ENCODE measurements at places on chromosomes 13 and 19.

DNA sequence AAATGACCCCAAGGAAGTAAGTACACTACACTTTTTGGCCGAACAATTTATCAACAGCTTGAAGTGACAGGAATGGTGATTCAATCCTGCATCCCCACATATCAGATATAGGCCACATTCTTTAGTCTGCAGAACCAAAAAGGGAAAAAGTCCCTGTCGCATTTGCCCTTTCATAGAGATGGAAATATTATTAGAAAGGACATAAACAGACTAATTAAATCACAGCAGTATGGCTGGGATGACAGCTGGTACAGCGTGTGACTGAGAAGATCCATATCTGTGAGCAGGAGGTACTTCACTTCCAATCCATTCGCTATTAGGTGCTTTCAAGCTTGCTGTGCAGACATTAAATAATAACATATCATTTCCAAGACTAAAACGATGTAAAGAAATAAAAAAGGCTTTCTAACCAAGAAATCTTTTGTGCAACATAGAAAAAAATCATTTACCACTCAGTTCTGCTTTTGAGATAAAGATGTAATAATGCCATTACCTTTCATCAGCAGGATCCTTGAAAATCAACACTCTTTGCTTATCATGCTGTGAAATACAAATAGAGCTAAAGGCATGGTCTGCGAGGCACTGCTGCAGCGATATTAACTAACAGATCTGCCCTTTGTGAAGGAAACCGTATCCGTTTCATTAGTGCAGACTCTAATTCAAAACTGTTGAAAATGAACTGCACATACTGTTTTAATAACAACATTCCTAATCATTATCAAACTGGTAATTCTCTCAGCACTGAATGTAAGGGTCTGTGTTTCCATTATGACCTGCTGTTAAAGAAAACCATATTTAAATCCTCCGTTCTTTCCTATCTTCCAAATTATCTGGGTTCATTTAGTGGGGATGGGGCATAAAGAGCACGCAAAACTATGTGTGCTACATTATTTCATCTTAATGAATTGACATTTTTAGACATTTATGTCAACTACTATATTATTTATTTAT lies 245.6 kb downstream of the DACH1 start:
- no peak for DNase-seq

DNA sequence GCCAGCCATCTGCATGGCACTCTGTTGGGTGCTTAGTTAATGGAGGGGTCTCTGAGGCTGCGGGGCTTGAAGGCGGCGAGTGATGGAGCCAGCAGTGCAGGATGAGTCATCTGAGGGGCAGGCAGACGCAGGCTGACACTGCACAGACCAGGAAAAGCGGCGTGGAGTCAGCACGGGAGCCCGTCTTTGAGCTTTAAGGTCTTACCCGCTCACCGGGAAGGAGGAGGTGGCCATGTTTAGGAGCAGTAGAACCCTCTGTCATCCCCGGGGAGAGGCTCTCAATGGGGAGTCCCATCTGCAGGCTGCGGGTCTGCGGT lies 13.1 kb downstream of the NAXD start:
- DNase-seq, result no peak

DNA sequence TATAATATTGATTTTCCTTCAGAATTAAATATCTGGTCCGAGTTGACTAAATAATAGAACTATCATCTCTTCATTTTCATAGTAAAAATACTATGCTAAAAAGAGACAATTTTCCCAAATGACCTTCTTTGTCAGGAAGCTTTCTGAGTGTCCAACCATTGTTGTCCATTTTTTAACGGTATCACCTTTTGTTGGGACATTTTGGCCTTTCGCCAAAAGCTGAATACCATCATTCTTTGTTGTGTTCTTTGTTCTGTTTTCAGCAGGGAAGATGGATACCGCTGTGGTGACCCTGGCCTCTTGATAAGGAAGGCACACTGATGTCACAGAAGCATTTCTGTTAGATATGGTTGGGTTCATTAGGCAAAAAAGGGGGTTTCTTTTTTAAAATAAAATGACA lies 654.4 kb upstream of the GPC6 start:
- no peak for DNase-seq

DNA sequence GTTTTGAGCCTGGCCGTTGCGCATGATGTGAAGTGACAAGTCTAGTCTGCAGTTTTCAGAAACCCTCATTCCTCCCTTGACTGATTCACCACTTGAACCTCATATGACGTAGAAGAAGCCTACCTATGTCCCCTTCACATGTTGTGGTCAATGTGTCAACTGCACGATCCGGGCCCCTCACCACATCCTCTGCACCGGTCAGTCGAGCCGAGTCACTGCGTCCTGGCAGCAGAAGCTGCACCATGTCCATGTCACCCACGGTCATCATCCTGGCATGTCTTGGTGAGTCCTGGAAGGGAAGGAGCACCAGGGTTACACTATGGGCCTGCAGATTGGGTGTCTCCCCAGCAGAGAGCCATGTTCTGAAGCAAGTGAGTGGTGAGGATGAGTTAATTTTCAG lies at the start of gene KIR2DL4:
Gene KIR2DL4, plus strand, starts transcription at position 201 of the 400 bp plus-strand sequence. Its CDS starts 42 bp downstream, at position 243.
- DNase-seq, result no peak

GRCh38 chr19:10286803-10287737 lies at the start of gene ICAM4:
Gene ICAM4 (plus strand): TSS chr19:10286955. CDS start chr19:10287013, 58 bp downstream.
- no peak for DNase-seq

DNA sequence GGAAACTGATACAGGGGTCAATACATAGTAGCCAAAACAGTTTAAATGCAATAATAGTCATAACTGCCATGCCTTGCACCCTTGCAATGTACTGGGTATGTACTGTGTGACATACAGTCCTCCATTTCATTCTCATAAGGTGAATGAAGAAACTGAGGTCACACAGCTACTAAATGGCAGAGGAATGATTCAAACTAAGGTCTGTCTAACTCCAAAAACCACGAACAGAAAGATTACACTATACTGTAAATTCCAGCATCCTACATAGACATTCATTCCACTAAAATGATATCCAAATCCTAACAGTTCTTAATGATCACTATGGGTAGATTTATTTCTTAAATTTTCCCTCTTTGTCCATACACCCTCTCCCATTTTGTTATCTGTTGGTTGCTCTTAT lies 238.1 kb upstream of the SERP2 start:
- DNase-seq, result no peak

DNA sequence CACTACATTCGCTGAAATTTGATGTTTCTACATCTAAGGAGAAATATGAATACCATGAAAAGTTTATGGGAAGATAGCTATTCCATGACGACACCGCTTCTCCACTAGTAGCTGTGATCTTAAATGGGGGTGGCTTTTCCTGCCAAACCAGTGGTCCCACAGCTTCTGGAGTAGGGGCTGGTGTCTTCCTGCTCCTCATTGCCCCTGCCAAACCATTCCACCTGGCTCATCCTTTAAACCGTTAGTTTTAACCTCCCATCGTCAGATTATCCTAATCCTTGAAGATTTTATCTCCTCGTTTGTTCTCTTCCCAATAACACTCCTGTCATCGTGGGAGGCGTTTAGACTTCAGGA lies 568 bp upstream of the ZNF230 start:
- DNase-seq, result no peak

DNA sequence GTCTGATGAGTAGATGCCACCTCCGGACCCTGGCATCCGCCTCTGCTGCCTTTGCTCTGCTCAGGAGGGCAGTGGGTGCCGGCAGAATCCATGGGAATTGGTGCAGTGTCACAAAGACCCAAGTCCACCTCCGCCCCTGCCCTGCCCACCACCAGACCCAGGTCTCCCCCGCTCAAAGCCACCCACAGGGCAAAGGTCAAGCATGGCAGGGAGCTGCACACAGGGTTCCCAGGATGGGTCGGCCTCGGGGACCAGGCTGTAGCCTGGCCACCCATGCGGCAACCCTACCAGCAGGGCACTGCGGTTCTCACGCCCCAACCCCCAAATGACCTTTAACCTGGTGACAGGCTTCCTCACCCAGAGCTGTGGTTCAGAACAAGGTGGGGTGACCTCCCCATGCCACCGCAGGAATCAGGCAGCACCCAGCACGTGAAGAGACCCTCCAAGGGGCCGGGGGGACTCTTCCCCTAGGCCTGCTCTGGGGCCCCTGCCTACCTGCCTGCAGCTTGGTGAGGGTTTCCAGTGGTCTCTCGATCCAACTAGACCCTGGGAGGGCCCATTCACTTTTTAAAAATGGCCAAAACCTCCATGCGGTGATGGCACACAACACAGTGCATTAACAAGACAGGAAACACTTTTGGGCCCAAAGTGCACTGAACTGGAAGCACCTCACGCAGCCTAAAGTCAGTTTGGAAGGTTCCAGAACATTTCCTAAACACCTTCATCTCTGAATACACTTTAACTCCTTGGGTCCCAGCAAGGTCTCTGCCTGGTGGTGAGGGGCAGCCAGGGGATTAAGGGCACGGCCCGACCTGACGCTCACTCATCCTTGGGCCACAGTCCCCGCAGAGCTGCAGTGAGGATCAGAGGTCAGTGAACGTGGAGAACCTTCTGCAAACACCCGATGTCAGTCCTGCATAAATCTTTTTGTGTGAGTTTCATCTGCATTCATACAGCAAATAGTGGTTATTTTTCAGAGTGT lies 11.0 kb downstream of the GAS6 start:
- DNase-seq, result no peak

DNA sequence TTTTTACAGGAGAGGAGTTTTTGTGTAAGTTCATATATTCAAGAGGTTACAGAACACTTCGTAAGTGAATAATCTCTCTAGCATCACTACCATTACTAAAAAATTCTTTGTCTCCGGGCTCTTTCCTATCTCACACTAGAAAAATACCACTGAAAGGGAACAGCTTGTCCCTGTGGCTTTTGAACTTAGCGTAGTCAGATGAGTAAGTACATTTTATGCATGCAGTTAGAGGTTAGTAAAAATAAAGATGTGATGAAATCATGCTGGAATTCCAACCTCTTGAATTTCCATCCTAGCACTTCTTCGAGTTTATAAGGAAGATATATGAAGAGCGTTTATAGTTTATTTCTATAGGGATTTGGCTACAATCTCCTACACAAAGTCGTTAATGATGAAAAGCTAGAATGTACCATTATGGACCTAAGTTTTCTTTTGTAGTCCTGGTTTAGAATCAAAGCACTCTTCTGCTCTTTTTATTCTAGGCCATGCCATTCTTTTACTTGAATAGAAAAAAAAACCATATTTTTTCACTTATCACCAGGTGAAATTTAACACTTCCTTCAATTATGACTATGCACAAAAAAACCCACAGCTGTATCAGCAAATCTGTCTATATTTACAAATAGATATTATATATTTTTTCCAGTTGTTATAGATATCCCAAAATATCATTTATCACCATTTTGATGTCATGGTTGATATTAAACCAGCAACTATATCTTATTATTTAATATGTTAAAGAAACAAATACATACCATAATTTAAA lies 139.9 kb upstream of the PCDH9 start:
- no peak for DNase-seq

DNA sequence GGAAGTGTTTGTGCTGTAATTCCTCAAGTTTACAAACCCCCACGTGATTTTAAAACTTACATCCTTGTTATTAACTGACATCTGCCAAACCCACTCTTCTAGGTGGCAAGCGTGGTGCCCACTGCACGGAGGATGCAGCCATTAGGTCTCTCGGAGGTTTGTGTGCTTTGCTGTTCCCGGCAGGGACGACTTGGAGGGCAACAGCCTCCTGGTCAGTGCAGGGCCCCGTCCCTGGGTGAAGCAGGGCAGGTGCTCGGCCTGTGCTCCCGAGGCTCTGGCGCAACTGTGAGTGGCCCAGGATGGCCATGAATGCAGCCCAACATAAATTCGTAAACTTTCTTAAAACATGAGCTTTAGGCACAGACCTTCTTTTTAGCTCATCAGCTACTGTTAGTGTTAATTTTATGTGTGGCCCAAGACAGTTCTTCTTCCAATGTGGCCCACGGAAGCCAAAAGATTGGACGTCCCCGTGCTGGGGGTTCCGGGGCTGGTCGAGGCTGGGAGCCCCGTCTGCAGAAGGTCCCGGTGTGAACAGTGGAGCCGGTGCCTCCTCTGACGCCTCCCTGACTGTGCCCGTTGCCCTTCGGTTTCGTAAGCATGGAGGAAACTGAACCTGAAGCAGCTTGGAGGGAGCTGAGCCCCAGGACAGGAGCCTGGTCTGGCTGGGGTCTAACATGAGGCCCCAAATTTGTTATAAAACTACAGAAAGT lies 11.9 kb downstream of the GAS6 start:
- no peak for DNase-seq

DNA sequence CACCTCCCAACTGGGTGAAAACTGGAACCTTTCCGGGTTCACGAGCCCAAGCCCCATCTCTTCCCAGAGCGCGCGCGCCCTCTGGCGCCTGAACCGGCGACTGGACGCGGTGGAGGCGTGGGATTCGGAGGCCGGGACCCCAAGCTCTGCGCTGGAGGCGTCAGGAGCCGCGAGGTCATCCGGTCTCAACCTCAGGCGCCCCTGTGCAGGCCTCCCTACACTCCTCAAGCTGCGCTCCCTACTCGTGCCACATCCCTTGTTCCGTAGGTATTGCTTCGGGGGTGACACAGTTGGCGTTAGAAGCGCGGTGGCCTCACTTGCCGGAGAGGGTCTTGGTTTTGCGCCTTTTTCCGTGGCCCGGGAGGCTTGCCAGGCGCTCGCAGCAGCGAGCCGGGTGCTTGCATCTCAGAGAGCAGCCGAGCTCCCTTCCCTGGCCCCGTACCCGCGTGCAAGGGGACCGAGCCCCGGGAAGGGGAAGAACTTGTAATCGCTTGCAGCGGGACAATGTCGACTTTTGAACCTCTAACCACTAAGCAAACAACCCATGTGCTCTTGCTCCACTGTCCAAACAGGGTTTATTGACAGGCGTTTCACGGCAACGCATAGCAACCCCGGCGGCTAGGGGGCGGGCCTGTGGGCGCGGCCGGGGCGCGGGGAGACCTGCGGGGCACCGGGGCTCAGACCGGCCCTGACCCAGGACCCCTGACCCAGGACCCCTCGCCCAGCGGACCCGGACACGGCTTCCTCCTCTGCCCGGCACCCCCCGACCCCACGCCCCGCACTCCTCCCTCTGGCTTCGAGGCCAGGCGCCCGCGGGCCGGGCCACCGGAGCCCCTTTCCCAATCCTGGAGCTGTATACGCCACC lies 8.5 kb downstream of the CDX2 start:
- DNase-seq, result no peak

DNA sequence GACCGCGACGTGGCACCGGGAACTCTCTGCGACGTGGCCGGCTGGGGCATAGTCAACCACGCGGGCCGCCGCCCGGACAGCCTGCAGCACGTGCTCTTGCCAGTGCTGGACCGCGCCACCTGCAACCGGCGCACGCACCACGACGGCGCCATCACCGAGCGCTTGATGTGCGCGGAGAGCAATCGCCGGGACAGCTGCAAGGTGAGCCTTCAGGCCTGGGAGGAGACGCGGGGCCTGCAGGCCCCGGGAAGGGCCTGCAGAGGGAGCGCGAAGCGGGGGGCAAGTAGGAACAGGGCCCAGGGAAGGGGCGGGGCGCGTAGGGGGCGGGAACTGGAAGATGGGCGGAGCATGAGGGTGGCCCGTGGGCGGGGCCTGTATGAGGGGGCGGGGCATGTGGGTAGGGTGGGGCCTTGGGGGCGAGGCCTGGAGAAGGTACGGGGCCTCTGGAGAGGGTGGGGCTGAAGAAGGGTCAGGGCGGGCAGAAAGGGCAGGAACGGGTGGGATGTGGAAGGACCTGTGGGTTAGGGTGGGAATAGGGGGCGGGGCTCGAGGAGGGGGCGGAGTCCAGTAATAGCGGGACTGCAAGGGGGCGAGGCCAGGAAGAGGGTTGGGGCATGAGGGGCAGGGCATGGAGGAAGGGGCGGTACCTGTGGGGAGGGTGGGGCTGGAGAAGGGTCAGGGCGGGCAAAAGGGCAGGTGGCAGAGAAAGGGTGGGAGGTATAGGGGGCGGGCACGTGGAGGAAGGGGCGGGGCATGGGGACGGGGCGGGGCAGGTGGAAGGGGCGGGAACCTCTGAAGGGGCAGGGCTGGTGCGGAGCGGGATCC lies 2.5 kb downstream of the CFD start:
- no peak for DNase-seq
